ENCODE measurements at places on chromosomes 3 and 15.

DNA sequence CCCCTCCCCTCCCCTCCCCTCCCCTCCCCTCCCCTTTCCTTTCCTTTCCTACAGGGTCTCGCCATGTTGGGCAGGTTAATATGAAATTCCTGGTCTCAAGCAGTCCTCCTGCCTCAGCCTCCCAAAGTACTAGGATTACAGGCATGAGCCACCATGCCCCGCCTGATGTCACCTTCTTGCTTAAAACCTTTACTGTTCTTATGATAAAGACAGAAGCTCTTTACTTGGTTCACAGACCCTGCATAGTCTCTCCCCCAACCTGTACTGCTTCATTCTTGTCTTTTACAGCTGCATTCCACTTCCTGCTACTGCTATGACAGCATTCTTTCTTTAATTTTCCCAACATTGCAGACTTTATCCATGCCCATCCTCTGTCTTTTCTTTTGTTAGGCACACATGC lies 20.8 kb downstream of the MED12L start:
- DNase-seq, result no peak

DNA sequence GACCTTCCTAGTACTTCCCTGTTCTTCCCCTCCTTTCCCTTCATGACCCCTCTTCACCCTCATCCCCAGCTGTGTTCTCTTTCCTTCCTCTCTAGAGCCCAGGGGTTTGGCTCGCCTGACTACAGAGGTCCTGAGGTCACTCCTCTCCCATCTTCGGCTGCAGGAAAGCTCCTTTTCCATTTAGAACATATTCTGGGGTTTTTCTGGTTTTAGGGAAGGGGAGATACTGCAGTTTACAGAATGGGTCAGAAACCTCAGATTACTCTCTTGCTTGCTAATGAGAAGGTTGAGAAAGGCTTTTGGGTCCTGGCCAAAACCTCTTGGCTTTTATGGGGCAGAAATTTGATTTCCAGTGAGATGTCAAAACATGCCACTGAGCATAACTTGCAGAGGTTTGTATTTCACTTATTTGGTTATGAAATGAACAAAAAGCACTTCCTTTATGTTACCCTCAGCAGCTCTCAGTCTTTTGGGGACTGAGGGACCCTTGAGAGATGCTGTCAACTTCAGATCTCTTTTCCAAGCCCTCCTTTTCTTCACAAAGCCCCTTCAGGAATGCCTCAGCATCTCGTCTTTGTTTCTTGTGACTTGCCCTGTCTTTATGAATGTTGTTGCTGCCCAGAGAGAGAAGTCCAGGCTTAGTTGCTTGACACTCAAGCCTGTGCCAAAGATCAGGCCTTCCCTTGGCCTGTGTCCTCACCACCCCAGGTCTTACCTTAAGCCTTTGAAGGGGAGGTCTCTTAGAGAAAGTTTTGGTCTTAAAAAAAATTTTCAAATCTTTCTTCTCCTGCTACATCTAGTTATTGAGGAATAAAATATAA lies 121.7 kb upstream of the TPM1 start:
- peak; percentile 85 for DNase-seq

DNA sequence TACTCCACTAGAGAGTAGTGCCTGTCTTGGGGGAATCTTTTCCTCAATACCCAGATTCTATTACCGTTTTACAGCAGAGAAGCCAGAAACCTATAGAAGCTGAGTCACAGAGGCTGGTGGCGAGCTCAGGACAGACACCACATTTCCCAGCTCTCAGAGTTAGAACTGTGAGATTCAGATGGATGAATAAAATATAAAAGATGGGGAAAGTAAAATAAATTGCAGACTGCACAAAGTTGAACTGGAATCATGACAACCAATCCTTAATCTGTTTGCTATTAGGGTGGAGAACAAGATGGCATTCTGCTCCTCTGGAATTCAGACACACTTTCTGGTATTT lies 40.5 kb upstream of the CMSS1 start:
- no peak for DNase-seq

- peak; percentile 52 for DNase-seq
Measured at GRCh38 chr3:36663666-36664291, 100.6 kb downstream of the DCLK3 start.

DNA sequence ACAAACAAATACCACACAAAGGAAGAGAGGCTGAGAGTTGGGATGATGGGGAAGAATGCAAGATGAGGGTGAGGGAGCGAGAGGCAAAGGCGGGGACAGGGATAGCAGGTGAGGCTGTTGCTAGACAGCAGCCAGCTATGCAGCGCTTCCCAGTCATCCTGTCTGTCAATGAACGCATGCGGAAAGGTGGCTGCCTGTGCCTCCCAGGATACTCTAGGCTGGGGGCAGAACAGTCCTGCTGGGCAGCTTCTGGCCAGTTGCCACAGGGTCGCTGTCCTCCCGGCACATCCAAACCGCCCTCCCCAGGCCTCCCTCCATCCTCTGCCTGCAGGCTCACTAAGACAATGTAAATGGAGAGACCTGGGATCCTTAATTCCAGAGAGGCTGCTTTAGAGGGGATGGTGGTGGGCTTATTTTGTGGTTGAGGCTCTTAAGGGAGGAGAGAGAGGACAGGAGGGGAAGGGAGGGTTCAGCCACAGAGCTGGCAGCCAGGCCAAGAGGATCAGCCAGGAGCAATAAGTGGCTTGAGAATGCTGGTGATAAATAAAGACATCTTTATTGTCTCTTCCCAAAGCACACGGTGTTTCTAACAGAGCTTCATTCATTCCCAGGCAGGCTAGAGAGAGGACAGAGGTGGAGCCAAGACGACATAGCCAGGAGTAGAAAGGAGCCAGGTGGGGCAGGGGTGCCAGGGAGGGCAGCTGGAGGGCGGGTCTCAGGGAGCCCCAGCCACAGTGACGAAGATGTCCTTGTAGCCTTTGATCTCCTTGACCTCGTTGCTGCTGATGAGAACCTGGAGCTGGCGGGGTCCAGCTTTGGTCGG lies 9.2 kb upstream of the TGM5 start:
- no peak for DNase-seq

DNA sequence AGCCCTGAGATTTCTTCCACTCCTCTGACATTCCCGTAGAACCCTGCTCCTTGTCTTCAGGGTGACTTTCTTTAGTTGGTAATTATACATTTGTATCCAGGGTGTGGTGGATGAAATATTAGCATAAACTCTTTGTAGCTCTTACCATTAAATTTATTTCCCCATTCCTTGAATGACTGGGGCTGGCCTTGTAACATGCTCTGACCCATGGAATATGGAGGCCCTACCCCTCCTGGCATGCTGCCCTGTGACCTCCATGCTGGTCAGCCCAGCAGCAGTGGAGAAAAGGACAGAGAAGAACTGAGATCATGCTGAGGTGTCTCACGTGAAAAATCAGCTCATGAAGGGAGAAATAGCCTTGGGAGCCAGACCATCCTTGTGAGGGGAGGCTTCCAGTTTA lies 96.1 kb upstream of the PROK2 start:
- no peak for DNase-seq

DNA sequence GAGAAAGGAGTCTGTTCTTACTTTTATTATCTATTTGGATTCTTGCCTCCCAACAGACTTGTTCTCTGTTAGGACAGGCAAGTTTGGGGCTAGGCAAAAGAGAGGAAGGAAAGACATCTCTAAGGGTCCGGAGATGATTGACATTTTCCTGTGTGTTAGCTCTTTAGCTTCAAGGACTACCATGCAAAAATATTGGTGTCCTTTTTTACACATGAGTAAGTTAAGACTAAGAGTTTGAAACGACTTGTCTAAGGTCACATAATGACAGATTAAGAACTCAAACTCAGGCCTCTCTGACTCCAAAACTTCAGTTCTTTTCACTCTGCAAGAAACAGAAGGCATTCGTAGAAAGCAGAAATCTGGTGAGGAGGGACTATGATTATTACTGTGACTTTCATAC lies 5.9 kb downstream of the LMCD1 start:
- no peak for DNase-seq

DNA sequence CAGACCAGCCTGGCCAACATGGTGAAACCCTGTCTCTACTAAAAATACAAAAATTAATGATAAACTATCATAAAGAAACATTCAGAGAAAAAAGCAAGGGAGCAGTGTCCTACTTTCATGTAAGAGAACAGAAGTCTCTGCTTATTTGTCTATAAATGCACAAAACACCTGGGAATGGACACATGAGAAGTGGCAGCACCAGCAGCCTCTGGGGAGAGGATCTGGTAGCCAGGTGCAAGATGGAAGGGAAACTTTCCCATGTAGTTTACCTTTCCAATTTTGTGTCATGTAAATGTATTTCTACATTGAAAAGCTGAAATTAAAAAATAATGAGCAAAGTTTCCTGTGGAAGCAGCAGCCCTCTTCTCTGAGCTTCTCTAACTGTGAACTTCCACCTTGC lies 18.8 kb downstream of the SCAP start:
- DNase-seq, result no peak

GRCh38 chr3:37072892-37073291 lies 79.6 kb downstream of the MLH1 start:
- DNase-seq, result peak; percentile 80

DNA sequence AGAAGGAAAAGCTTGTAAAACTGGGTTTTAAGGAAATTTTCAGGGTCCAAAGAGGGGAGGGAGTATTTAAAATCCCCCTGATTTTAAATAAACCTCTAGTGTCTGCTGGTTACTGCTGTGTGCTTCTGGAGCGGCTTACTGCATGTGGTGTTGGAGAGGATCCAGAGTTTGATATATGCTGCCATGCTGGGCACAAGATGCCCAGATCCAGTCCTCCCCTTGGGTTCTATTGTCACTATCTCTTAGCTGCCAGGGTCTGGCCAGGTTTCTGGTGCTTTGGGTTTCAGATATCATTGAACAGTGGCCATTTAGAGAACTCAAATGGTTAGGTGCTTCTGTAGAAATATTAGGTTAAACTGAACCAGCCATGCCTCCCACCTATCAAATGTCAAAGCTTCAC lies 27.5 kb downstream of the MINAR1 start:
- no peak for DNase-seq

- no peak for DNase-seq
Measured at GRCh38 chr15:52093167-52093538, 19.4 kb downstream of the BCL2L10 start.

DNA sequence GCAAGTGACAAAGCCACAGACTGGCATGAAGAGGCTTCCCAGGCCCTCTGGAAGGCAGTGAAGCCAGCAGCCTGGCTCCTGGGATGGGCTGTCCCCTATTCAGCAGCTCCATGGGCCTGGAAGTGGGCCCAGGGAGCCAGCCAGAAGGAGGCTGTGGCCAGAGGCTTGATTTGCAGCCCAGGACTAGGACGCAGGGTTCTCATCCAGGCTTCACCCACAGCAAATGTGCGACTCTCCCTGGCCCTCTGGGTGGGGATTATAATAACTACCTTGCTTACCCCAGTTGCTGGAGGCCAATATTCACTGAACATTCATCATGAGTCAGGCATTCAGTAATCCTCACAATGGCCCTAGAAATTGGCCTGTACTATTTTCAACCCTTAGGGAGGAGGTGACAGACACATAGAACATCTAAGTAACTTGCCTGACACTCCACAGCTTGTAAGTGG lies 24.6 kb upstream of the SRP14 start:
- peak; percentile 92 for DNase-seq

- no peak for DNase-seq
Measured at GRCh38 chr3:95506174-95506573, 1308.2 kb upstream of the EPHA6 start.

DNA sequence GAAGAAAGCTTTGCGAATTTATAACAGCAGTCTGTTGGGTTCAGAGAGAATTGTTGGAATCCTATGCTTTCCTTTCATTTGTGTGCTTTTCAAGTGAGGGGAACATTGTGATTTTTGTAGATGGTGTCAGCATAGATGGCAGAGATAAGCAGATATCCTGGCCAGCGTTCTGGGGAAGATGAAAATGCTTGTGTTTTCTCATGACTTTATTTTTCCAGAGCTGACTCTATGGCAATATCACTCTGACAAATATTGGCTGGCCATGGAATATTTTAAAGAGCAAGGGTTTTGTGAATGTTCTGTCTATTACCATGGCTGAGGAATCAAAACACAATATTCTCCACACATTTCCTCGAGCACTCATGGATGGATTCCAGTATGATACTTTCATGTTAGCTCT lies 108.8 kb downstream of the MITF start:
- DNase-seq, result no peak

- peak; percentile 83 for DNase-seq
Measured at GRCh38 chr3:66413151-66413751, 87.6 kb downstream of the LRIG1 start.

DNA sequence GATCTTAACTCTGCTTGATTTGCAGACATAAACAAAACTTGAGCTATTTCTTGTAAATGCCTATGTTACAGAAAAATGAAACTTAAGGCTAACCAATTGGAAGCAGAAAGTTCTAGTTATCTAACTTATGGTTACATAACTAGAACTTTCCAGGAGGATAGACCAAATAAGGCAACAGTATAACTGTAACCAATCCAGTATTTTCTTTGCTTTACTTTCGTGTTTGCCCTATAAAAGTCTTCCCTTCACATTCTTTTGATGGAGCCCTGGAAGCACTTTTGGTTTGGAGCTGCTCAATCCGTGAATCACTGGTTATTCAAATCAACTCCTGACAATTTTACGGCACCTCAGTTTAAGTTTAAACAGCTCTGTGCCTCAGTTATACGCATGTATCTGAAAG lies 164.6 kb downstream of the SUCLG2 start:
- peak; percentile 4 for DNase-seq

- peak; percentile 85 for DNase-seq
Measured at GRCh38 chr3:108662142-108662738, 72.7 kb downstream of the DZIP3 start.

DNA sequence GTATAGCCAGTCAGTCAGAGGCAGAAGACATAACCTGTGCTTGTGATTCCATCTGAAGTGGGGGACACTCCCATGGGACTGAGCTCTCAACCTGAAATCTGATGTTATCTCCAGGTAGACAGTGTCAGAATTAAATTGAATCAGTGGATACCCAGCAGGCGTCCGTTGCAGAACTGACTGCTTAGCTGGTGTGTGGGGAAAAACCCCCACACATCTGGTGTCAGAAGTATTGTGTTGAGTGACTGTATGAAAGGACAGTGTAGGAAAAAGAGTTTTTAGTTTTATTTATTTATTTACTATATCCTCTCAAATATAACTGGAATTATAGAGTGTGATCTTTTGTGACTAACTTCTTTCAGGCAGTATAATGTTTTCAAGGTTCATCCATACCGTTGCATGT lies 10.4 kb downstream of the KPNA4 start:
- no peak for DNase-seq

GRCh38 chr3:171776411-171776810 lies 33.9 kb downstream of the PLD1 start:
- DNase-seq, result no peak

DNA sequence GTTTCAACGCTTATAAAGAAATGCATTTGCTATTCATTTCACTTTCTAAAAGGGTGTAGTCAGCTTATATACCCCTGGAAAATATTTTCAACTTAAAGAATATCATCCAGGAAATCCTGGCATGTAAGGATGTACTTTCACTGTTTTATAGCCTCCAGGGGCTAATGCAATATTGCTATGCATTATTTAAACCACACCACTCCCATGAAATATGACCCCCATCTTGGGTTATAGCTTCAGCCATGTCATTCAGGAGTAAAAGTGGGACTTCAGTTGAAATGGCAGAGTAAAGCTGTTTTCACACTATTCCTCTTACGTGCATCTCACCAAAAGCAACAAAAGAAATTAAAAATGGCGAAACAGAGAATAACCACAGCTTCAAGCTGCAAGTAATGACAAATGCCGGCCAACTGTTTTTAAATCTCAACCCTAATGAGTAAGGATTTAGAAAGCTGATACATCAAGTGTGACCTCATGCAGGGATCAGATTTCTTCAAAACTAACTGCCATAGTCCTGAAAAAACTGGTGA lies 84.5 kb downstream of the COL6A6 start:
- no peak for DNase-seq

GRCh38 chr15:88100181-88100580 lies 156.4 kb downstream of the NTRK3 start:
- DNase-seq, result no peak

- DNase-seq, result peak; percentile 79
Measured at GRCh38 chr3:8769088-8769822, at the start of gene OXTR. Gene OXTR, minus strand, starts transcription at chr3:8769613. Its CDS starts 1,426 bp downstream, at chr3:8768187.
